ENCODE measurements at places on chromosomes 4 and X. TPM values are rescaled to one million over a fixed set of nuclear protein-coding genes. Genes with fewer than 3 reads are reported as not detected.

- DNase-seq: no peak
- H3K27ac ChIP-seq: no peak overlapping the region
- peaks cover under 1% of the 10 kb centered on the region for H3K4me1 ChIP-seq
- no peak overlapping the region for H3K4me3 ChIP-seq
- H3K27me3 ChIP-seq: no peaks in the 10 kb centered on the region
- H3K36me3 ChIP-seq: no peaks in the 10 kb centered on the region
Measured at GRCh38 chr4:108366716-108367115, 198.0 kb upstream of the LEF1 start.

Gene SOX3
- polyA plus RNA-seq: not detected

Gene MAGEB5
- not detected for polyA plus RNA-seq

Gene CWH43
- polyA plus RNA-seq: not detected

- H3K27me3 ChIP-seq: no peaks in the 10 kb centered on the region
- DNase-seq: peak; percentile 21
- H3K4me1 ChIP-seq: peaks cover 2% of the 10 kb centered on the region
- H3K36me3 ChIP-seq: no peaks in the 10 kb centered on the region
- H3K4me3 ChIP-seq: peak overlapping the region; percentile 52
Measured at GRCh38 chr4:89837993-89838390, 1.0 kb upstream of the SNCA start.

DNA sequence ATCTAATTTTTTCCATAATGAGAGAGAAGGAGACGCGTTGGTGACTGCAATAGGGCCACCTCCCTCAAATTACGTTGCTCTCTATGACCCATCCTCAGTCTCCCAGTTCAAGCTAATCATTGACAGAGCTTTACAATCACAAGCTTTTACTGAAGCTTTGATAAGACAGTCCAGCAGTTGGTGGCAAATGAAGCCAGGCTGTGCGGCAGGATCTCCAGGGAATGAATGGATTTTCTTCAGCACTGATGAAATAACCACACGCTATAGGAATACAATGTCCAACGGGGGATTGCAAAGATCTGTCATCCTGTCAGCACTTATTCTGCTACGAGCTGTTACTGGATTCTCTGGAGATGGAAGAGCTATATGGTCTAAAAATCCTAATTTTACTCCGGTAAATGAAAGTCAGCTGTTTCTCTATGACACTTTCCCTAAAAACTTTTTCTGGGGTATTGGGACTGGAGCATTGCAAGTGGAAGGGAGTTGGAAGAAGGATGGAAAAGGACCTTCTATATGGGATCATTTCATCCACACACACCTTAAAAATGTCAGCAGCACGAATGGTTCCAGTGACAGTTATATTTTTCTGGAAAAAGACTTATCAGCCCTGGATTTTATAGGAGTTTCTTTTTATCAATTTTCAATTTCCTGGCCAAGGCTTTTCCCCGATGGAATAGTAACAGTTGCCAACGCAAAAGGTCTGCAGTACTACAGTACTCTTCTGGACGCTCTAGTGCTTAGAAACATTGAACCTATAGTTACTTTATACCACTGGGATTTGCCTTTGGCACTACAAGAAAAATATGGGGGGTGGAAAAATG is at the start of gene KLB:
KLB (plus strand) TSS at position 168 of the 821 bp plus-strand sequence; CDS start at position 188, 20 bp downstream.
- DNase-seq: peak; percentile 91
- no peaks in the 10 kb centered on the region for H3K4me1 ChIP-seq

GRCh38 chr4:12409507-12410190 is 981.0 kb upstream of the HS3ST1 start:
- no peaks in the 10 kb centered on the region for H3K36me3 ChIP-seq
- H3K4me1 ChIP-seq: no peaks in the 10 kb centered on the region
- no peak overlapping the region for H3K27ac ChIP-seq
- no peaks in the 10 kb centered on the region for H3K27me3 ChIP-seq
- DNase-seq: peak; percentile 21

- H3K27ac ChIP-seq: no peak overlapping the region
- H3K27me3 ChIP-seq: no peaks in the 10 kb centered on the region
- peaks cover 8% of the 10 kb centered on the region for H3K36me3 ChIP-seq
- no peaks in the 10 kb centered on the region for H3K4me1 ChIP-seq
- no peak for DNase-seq
Measured at GRCh38 chr4:37615059-37615719, 71.0 kb downstream of the RELL1 start.

- no peaks in the 10 kb centered on the region for H3K4me1 ChIP-seq
- H3K27ac ChIP-seq: no peak overlapping the region
- no peak overlapping the region for H3K4me3 ChIP-seq
- no peaks in the 10 kb centered on the region for H3K36me3 ChIP-seq
Measured at GRCh38 chr4:115675719-115676118, 562.3 kb upstream of the NDST4 start.

DNA sequence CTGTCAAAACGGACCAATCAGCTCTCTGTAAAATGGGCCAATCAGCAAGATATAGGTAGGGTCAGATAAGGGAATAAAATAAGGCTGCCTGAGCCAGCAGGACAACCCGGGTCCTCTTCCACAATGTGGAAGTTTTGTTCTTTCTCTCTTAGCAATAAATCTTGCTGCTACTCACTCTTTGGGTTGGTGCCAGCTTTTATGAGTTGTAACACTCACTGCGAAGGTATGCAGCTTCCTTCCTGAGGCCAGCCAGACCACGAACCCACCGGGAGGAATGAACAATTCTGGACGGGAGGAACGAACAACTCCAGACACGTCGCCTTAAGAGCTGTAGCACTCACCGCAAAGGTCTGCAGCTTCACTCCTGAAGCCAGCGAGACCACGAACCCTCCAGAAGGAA is 287.8 kb downstream of the RAPGEF2 start:
- no peak overlapping the region for H3K27ac ChIP-seq
- H3K4me1 ChIP-seq: no peaks in the 10 kb centered on the region
- H3K36me3 ChIP-seq: no peaks in the 10 kb centered on the region
- DNase-seq: no peak
- H3K27me3 ChIP-seq: no peaks in the 10 kb centered on the region

- H3K4me3 ChIP-seq: no peak overlapping the region
- H3K4me1 ChIP-seq: no peaks in the 10 kb centered on the region
- H3K27me3 ChIP-seq: no peaks in the 10 kb centered on the region
- H3K27ac ChIP-seq: no peak overlapping the region
Measured at GRCh38 chr4:107655289-107655688, 64.7 kb downstream of the PAPSS1 start.

DNA sequence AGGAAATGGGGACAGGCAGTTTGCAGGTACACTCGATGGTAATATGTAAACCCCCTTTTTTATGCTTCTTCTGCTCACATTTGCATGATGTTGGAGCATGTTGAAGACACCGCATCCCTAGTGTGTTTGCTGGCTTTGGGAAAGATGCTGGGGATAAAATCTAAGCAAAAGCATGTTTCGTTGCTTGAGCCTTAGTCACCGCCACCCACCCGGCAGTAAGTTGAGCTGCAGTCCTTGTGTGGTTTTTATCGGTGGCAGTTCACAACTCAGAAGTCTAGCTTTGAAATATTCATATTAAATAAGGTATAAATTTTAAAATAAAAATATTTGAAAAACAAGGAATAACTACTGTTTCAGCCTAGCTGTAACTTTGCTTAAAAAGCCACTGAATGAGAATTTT is 21.7 kb upstream of the MND1 start:
- peaks cover 4% of the 10 kb centered on the region for H3K36me3 ChIP-seq
- no peak overlapping the region for H3K27ac ChIP-seq
- H3K4me1 ChIP-seq: peaks cover 5% of the 10 kb centered on the region
- no peaks in the 10 kb centered on the region for H3K27me3 ChIP-seq
- DNase-seq: no peak

- H3K4me3 ChIP-seq: no peak overlapping the region
- H3K36me3 ChIP-seq: no peaks in the 10 kb centered on the region
- H3K27me3 ChIP-seq: no peaks in the 10 kb centered on the region
- H3K4me1 ChIP-seq: no peaks in the 10 kb centered on the region
Measured at GRCh38 chrX:30228526-30228925, 1.9 kb upstream of the MAGEB3 start.

Gene ADAM29
- not detected for polyA plus RNA-seq

Gene DLG3
- 27.6 TPM for polyA plus RNA-seq

Gene KDM6A
- 16.8 TPM for polyA plus RNA-seq

Gene EVC2
- not detected for polyA plus RNA-seq

DNA sequence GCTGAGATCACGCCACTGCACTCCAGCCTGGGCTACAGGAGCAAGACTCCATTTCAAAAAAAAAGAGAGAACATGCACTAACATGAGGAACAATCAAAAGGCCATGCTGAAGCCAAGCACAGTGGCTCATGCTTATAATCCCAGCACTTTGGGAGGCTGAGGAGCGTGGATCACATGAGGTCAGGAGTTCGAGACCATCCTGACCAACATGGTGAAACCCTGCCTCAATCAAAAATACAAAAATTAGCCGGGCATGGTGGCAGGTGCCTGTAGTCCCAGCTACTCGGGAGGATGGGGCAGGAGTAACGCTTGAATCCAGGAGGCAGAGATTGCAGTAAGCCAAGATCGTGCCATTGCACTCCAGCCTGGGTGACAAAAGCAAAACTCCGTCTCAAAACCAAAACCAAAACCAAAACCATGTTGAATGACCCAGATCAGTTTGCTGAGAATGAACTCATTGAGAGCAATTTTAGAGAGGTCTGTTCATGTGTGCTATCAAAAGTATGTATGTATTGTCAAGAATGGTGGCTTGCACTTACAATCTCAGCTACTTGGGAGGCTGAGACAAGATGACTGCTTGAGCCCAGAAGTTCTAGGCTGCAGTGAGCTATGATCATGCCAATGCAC is 44.8 kb downstream of the PDS5A start:
- no peaks in the 10 kb centered on the region for H3K27me3 ChIP-seq
- H3K4me1 ChIP-seq: peaks cover 11% of the 10 kb centered on the region
- H3K36me3 ChIP-seq: no peaks in the 10 kb centered on the region
- peak overlapping the region; percentile 51 for H3K27ac ChIP-seq

- no peak overlapping the region for H3K27ac ChIP-seq
- no peak for DNase-seq
- H3K36me3 ChIP-seq: no peaks in the 10 kb centered on the region
Measured at GRCh38 chrX:12240491-12240890, 102.2 kb downstream of the FRMPD4 start.

DNA sequence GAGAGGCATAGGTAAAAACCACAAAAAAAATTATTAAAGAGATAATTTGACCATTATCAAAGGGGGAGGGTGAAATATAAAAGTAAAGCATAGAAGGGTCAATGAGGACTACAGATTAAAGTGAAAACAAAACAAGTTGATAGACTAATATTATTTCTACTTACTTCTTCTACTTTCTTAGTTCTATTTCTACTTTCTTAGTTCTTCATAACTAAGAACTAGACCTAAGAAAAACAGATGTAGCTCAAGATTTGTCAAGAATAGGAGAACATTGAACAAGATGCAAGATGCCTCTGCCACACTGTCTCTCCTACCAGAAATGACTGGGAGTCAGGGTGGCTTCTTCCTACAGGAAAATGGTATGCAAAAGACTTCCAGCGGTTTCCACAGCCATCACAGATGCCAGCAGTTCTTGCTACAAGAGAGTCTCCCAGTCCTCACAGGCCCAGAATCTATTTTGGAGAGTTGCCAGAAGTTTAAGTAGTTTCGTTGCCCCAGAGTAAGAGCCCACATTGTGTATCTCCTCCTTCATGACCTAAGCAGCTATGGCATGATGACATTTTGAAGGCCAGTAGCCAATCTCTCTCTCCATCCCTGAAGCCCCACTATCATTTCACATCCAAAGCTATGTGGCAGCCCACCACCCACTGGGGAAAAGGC is 42.9 kb upstream of the DDX60 start:
- H3K4me1 ChIP-seq: no peaks in the 10 kb centered on the region
- peaks cover 10% of the 10 kb centered on the region for H3K36me3 ChIP-seq
- no peak overlapping the region for H3K27ac ChIP-seq
- DNase-seq: no peak
- H3K4me3 ChIP-seq: no peak overlapping the region

- no peaks in the 10 kb centered on the region for H3K36me3 ChIP-seq
- no peaks in the 10 kb centered on the region for H3K27me3 ChIP-seq
- no peak overlapping the region for H3K4me3 ChIP-seq
- no peaks in the 10 kb centered on the region for H3K4me1 ChIP-seq
- no peak overlapping the region for H3K27ac ChIP-seq
Measured at GRCh38 chr4:6050551-6050950, 32.3 kb upstream of the C4orf50 start.

- peaks cover 3% of the 10 kb centered on the region for H3K36me3 ChIP-seq
- no peaks in the 10 kb centered on the region for H3K4me1 ChIP-seq
- H3K27ac ChIP-seq: no peak overlapping the region
- H3K4me3 ChIP-seq: no peak overlapping the region
Measured at GRCh38 chr4:145644699-145645098, 25.5 kb downstream of the MMAA start.

- no peak for DNase-seq
- H3K4me1 ChIP-seq: no peaks in the 10 kb centered on the region
- H3K27ac ChIP-seq: no peak overlapping the region
- H3K36me3 ChIP-seq: peaks cover 3% of the 10 kb centered on the region
Measured at GRCh38 chr4:24888475-24889344, 24.1 kb downstream of the CCDC149 start.

DNA sequence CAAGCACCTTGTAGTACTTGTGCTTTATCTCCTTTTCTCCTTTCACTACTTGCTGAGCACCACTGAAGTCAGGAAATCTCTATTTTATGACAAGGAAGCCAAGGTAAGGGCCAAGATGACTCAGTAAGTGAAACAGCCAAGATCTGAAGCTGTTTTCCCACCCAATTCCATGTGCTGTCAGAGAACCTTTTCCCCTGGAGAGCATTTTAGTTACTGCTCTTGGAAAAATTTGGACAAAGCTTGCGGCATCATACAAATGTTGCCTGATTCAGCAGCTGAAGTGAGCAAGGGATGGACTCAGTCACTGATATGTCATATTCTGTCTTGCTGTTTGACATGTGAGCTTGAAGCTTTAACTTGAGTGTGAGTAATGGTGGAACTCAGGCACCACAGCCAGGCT is 391.4 kb downstream of the RAB28 start:
- no peak overlapping the region for H3K27ac ChIP-seq
- H3K27me3 ChIP-seq: no peaks in the 10 kb centered on the region
- H3K36me3 ChIP-seq: no peaks in the 10 kb centered on the region

- no peaks in the 10 kb centered on the region for H3K27me3 ChIP-seq
- no peaks in the 10 kb centered on the region for H3K36me3 ChIP-seq
- H3K4me1 ChIP-seq: peaks cover 8% of the 10 kb centered on the region
- H3K4me3 ChIP-seq: no peak overlapping the region
- H3K27ac ChIP-seq: no peak overlapping the region
Measured at GRCh38 chr4:183618681-183619080, 40.3 kb downstream of the RWDD4 start.

DNA sequence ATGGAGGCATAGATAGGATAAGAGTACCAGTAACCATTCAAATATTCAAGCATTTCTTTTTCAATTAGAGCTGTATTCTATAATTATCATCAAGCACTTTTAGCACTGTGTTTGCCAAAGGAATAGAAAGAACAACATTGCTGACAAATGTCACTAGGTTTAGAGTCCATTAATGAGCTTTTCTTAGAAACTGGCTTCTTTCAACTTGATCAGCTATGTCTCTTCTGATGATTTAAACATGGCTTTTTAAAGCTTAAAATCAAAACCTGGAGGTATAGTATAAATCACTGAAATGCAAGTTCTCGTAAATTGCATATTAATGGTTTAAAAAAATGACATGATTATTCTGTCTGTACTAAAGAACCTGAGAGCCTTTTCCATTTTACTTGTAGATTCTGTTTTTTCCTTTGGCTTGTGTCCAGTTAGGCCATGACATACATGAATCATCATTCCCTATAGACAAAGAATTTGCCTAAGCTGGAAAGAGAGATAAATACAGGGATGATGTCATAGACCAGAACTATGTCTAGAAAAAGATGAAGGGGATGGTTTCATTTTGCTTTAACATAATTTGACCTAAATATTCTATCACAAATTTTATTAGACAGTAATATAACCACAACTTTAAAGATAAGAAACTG is 340.1 kb upstream of the CTSO start:
- no peak overlapping the region for H3K27ac ChIP-seq
- no peak overlapping the region for H3K4me3 ChIP-seq
- no peaks in the 10 kb centered on the region for H3K27me3 ChIP-seq
- peak; percentile 6 for DNase-seq
- no peaks in the 10 kb centered on the region for H3K4me1 ChIP-seq
